Astrocyte (in vitro differentiated cells and primary cell): ENCODE measurements at places on chromosomes 4 and X. TPM values are rescaled to one million over a fixed set of nuclear protein-coding genes. Genes with fewer than 3 reads are reported as not detected.

DNA sequence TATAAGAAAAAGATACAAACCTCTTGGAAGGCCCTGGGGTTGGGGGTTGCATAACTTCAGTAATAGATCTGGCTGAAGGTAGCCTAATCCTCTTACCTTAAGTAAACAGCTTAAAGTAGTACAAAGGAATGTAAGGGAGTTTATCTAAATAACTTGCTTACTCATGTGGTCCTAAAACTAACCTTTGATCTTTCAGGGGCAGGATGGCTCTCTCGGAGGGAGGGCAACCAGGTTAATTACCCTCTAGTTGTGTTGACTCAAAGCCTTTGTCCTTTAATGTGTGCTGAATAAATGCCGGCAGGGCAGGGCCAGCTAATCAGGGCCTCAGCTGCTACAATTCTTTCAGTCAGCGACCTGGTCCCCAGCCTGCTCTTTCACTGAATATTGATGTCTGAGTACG lies 822.0 kb upstream of the SLIT2 start:
- no peak overlapping the region for H3K27ac ChIP-seq
- no peaks in the 10 kb centered on the region for H3K27me3 ChIP-seq
- H3K36me3 ChIP-seq, result no peaks in the 10 kb centered on the region
- no peaks in the 10 kb centered on the region for H3K4me1 ChIP-seq
- no peak overlapping the region for H3K4me3 ChIP-seq

- H3K4me3 ChIP-seq, result no peak overlapping the region
- no peaks in the 10 kb centered on the region for H3K36me3 ChIP-seq
- no peak for DNase-seq
- H3K4me1 ChIP-seq, result no peaks in the 10 kb centered on the region
Measured at GRCh38 chrX:27008486-27008885, 454.7 kb downstream of the PPP4R3C start.

The MTCP1 gene
- total RNA-seq, result 8.9 and 9.1 TPM in 2 replicates

The GUCY1A1 gene
- 0.48 and 1.0 TPM in 2 replicates for total RNA-seq

DNA sequence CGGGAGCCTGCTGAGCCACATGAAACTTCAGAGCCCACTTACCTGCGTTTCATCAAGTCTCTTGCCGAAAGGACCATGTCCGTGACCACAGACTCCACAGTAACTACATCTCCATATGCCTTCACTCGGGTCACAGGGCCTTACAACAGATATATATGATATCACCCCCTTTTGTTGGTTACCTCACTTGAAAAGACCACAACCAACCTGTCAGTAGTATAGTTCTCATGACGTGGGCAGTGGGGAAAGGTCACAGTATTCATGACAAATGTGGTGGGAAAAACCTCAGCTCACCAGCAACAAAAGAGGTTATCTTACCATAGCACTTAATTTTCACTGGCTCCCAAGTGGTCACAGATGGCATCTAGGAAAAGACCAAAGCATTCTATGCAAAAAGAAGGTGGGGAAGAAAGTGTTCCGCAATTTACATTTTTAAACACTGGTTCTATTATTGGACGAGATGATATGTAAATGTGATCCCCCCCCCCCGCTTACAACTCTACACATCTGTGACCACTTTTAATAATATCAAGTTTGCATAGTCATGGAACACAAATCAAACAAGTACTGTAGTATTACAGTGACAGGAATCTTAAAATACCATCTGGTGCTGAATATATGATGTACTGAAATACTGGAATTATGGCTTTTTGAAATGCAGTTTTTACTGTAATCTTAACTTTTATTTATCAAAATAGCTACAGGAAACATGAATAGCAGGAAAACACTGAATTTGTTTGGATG lies 129.9 kb downstream of the TET2 start:
- no peak overlapping the region for H3K4me3 ChIP-seq
- DNase-seq, result no peak
- no peak overlapping the region for H3K27ac ChIP-seq
- peaks cover 22% of the 10 kb centered on the region for H3K36me3 ChIP-seq

- H3K27me3 ChIP-seq, result no peaks in the 10 kb centered on the region
- no peaks in the 10 kb centered on the region for H3K36me3 ChIP-seq
- H3K4me3 ChIP-seq, result no peak overlapping the region
- DNase-seq, result no peak
- H3K27ac ChIP-seq, result no peak overlapping the region
- H3K4me1 ChIP-seq, result peaks cover 4% of the 10 kb centered on the region
Measured at GRCh38 chrX:68570598-68570997, 71.7 kb downstream of the YIPF6 start.

- no peaks in the 10 kb centered on the region for H3K36me3 ChIP-seq
- no peaks in the 10 kb centered on the region for H3K27me3 ChIP-seq
- H3K4me1 ChIP-seq, result no peaks in the 10 kb centered on the region
- no peak for DNase-seq
- H3K4me3 ChIP-seq, result no peak overlapping the region
Measured at GRCh38 chrX:51917604-51918003, 24.2 kb downstream of the MAGED1 start.

GRCh38 chrX:40148385-40149285 lies 50.9 kb upstream of the BCOR start:
- no peak overlapping the region for H3K27ac ChIP-seq
- no peaks in the 10 kb centered on the region for H3K36me3 ChIP-seq
- H3K4me3 ChIP-seq, result no peak overlapping the region
- peaks cover 11% of the 10 kb centered on the region for H3K4me1 ChIP-seq
